Activated T-helper 1 cell treated with anti-CD3 and anti-CD28 coated beads, Interleukin-12 subunit alpha, Interleukin-12 subunit beta, Interleukin-2, Interleukin-4 antibody, amounts not matched to agents 30 ng/mL and 10 ng/mL and 1 ng/mL, durations not matched to agents 14 hours and 24 hours and 36 hours (primary cell): ENCODE measurements at places on chromosomes 5 and 9. TPM values are rescaled to one million over a fixed set of nuclear protein-coding genes. Genes with fewer than 3 reads are reported as not detected.

PCDHA6 gene
- not detected in 2 replicates for total RNA-seq

DNA sequence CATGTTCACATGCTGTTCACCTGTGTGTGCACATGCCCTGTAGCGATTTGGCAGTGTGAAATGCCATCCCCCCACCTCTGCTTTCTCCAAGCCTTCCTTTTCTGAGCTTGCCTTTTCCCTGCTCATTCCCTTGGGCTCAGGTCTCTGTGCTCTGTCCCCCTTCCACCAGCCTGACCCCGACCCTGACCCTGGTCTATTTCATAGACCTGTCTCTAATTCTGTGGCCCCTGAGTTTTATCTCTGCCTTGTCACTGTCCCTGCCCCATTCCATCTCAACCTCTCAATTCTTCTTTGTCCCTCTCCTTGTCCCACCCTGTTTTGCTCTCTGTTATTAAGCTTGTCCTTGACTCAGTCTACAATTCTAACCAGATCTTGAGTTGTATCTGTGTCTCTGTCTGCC lies 735 bp downstream of the ARAP3 start:
- peaks cover 1% of the 10 kb centered on the region for H3K36me3 ChIP-seq
- no peak for DNase-seq
- H3K27ac ChIP-seq: peak overlapping the region; percentile 21
- H3K4me1 ChIP-seq: peaks cover 23% of the 10 kb centered on the region
- H3K4me3 ChIP-seq: peak overlapping the region; percentile 72

DNA sequence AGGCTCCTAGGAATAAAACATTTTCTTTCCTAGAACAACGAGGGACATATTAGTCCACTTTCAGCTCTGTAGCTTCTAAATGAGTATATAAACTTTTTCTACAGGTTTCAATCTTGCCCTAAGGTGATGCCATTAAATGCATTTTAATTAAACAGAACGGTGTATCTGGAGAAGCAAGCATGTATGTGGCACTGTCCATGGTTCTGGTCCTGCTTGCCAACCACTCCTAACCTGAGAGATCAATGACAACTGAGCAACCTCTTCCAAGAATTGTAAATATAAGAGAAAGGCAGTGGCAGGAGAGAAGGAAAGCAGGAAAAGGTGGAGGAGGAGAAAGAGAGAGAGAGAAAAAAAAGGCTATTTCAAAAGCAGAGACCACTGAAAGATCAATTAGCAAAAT lies 95.6 kb upstream of the SPOCK1 start:
- H3K27me3 ChIP-seq: peaks cover 21% of the 10 kb centered on the region
- H3K4me1 ChIP-seq: no peaks in the 10 kb centered on the region
- H3K36me3 ChIP-seq: no peaks in the 10 kb centered on the region
- DNase-seq: no peak

DNA sequence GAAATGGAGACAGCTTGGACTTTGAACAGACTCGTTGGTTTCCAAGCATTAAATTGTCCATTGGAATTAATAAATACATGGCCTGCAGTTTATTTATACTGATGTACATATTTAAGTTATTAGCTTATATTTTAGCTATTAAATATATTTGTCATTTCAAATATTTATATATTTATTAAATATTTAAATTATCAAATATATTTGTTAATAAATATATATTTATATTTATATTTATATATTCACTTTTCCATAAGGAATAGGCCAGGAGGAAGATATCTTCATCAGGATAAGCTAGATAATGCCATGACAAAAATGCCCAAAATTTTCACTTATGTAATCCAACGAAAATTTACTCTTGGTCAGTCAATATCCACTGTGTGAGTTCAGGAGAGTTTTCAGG lies 229.9 kb downstream of the ZNF608 start:
- no peak overlapping the region for H3K27ac ChIP-seq
- peaks cover 1% of the 10 kb centered on the region for H3K27me3 ChIP-seq
- no peaks in the 10 kb centered on the region for H3K4me1 ChIP-seq
- H3K4me3 ChIP-seq: no peak overlapping the region
